Cortex of kidney (tissue), 1 donor: ENCODE measurements at places on chromosomes 12 and 14.

- no peak for DNase-seq
These were observed 68.0 kb downstream of the PKP2 start for GRCh38 chr12:32828552-32828951.

DNA sequence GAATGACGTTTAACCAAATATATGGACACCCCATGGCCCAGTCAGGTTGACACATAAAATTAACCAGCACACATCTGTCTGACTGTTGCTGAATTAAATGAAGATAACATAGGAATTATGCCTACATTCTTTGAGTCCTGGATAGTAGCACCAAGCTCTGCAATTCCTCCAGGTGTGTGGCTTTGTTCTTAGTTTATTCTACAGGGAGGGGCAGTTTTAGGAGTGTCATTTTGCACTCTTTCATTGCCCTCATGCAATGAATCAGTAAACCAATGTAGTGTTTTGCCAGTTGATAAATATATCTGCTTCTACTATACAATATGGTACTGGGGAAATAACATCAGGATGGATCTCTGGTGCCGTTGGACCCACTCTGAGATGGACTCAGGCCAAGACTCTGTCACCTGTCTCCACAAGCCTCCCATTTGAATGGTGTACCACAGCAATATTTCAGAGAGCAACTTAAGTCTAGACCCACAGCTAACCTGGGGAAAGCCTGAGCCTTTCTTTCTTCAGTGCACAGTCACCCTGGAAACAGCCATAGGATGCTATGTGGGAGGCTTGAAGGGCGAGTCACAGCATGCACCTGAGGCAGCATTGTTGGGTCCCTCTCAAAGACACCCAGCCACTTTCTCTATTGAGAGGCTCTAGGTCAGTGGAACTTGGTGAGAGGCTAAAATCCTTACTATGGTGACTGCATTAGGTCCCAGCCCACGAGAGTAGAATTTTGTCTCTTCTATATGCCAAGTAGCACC is 73.2 kb downstream of the ANO4 start:
- DNase-seq = no peak

DNA sequence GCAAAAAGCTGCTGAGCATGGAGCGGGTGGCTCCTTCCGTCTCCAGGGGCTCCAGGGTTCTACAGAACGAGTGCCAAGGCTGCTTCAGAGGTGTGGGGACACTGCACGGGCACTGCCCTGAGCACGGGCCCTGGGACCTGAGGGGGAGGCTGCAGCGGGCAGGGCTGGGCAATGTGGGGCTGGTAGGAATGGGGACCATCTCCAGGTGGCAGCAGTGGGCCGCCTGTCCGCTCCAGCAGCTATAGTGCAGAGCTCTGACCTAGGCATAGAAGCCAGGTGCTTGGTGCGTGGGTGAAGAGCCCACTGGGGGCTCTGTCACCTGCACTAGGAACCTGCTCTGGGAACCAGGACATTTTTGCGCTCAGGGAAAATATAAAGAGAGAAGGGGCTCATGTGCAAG is 22.3 kb downstream of the HDAC7 start:
- DNase-seq = no peak

- no peak for DNase-seq
These were observed 12.1 kb downstream of the BHLHE41 start for GRCh38 chr12:26112703-26113147.

GRCh38 chr12:89770391-89770790 is 61.8 kb upstream of the ATP2B1 start:
- DNase-seq = no peak

DNA sequence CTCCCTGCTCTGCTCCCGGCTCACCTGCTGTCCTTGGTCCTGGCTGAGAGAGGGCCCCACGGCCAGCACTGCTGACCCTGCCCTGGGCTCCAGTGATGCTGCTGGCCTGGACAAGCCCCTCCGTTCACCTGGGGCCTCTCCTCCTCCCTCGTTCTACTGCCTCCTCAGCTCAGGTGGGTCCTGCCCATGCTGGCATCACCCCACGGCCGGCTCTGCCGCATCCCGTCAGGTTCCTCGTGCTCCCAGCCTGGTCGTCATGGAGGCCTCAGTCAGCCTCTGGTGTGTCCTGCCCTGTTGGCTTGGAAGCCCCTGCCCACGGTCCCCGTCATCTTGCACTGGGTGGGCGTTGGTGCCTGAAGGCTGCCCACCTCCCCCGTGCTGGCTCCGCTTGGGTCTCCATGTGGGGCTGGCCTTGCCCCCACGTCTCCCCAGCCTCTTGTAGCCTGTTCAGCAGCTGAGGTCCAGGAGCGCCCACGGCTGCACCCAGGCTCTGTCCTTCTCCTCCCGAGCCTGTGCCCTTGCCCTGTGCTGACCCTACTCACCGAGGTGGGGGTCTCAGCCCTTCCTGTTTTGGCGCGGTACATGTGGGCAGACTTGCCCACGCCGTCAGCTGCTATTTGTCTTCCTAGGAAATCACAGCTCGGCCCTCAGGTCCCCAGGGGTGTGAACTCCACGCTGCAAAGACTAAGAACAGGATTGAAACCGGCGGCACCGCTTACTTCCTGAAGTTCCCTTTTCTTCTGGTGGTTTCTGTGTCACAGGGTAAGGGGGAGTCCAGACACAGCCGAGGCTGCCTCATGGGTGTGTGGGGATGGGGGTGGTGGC is 121.6 kb downstream of the TMEM121 start:
- no peak for DNase-seq

GRCh38 chr14:54683882-54684794 is 117.2 kb downstream of the SAMD4A start:
- no peak for DNase-seq

DNA sequence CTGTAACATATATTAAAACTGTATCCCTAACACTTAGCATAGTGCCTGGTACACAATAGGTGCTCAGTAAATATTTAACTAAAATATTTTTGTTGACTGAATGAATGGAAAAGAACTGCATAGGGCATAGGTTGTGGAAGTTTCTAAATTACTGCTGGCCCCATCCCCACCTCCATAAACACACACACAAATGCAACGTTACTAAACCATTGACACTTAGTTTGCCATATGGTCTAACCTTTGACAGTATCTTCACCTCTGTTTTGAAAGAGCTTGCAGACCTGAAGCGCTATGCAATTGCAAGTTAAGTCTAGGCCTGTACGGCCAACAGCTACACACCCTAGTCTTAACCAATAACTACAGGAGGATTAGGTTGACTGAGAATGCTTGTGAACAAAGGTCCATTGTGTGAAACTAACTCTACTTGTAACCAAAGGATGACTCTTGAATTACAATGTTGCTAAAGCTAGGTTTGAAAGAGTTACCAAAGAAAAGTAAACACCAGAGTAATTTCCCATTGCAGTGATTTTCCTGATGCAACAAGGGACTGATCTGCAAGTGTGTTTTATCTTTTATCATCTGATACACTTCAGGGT is 924 bp upstream of the MANSC1 start:
- DNase-seq = no peak

DNA sequence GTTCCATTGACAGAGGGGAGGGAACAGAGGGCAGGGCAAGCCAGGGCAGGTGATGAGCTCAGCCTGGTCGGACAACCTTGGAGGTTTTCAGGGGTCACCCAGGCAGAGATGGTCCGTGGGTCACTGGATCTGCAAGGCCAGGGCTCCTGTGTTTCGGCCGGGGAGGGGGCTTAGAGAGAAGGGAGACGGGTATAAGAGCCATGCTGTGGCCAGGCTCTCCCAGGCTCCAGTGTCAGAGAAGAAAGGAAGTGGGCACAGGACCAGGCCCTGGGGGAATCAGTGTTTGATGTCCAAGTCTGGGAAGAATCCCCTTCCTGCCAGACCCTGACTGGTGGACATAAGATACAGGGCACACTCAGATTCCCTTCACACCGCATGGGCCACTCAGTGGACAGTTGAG is 36.9 kb downstream of the DIO3 start:
- no peak for DNase-seq

- DNase-seq = no peak
These were observed 1.9 kb downstream of the PTPN21 start for GRCh38 chr14:88552876-88553275.

- no peak for DNase-seq
These were observed 11.9 kb downstream of the SLC25A29 start for GRCh38 chr14:100294213-100294962.

GRCh38 chr12:85274315-85274651 is 5.7 kb upstream of the ALX1 start:
- DNase-seq = no peak

DNA sequence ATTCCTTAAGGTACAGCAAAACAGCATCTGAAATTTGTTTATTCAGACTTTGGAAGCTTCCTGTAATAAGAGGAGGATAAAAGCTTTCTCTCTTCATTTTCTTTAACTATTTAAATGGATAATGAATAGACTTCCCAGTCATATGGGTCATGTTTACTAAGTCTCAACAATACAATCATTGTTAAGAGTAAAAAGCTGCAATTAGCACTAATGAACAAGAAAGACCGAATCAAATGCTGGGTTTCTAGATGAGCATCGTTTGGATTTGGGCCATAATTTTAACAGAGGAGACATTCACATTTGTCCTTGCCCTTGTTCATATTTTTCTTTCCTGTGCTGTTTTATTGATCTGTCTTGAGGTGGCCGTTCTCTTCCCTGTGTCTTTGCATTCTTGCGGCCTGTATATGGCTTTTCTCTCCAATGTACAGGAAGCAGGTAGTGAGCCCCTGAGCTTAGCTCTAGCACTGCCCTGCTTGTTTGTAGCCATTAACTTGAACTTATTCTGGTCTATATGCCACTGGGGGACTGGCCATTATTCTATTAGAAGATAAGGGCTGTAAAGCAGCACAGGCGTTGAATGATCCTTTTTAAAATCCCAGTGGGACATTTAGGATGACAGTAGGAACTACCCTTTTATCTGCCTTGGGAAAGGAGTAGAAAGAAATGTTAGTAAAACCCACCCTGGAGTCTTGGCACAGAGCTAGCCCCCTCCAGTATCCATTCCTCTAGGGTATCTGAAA is 34.6 kb downstream of the ABHD12B start:
- DNase-seq = no peak

DNA sequence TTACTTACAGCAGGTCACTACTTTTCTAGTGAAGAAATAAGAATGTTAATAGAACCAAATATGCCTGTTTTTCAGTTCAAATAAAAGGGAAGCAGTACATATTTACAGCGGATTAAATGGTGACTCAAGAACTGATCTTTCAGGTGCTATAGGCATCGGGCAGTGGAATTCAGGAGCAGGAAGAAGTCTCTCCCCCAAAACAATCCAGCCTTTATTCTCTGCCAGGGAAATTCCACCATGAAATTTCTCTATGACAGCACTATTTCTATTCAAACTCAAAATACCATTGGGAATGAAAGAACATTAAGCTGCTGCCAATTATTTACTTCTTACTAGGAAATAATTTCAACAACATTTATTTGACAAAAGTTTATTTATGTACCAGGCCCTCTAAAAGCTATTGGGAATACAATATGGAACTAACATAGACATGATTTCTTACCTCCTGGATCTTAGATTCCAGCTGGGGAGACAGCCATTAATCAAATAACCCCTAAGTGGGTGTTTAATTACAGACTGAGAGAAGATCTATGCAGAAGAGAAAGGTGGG is 60.3 kb upstream of the KRR1 start:
- DNase-seq = no peak

- no peak for DNase-seq
These were observed 221.2 kb upstream of the KITLG start for GRCh38 chr12:88801227-88802095.

- DNase-seq = no peak
These were observed 65.1 kb upstream of the TRHDE start for GRCh38 chr12:72207079-72207478.

GRCh38 chr12:39378341-39378740 is 64.6 kb downstream of the KIF21A start:
- no peak for DNase-seq

GRCh38 chr14:24273422-24273998 is 2.1 kb upstream of the RABGGTA start:
- DNase-seq = no peak

DNA sequence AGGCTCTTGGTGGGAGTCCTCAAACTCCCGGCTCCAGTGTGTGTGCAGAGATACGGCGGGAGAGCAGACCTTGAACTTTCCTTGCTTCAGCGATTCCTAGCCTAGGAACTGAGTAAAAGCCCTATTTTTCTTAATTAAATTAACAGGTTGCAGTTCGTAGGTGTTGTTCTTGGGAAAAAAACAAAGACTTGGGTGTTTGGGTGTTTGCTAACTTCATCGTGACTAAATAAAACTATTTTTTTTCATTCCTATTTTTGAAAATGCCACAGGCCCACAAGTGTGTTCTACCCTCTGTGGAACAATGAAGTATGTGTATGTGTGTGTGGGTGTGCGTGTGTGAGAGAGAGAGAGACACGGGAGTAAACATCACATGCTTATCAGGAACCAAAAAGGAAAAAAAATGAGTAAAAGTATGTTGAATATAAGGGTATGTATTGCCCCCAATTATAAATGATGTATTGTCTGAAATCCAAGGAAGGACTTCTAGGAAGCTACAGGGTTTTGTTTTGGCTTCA is 651 bp downstream of the TMEM117 start:
- no peak for DNase-seq

GRCh38 chr12:12912711-12913110 is 21.3 kb downstream of the GPRC5A start:
- no peak for DNase-seq

- DNase-seq = no peak
These were observed 13.9 kb downstream of the CSRP2 start for GRCh38 chr12:76864791-76865400.

DNA sequence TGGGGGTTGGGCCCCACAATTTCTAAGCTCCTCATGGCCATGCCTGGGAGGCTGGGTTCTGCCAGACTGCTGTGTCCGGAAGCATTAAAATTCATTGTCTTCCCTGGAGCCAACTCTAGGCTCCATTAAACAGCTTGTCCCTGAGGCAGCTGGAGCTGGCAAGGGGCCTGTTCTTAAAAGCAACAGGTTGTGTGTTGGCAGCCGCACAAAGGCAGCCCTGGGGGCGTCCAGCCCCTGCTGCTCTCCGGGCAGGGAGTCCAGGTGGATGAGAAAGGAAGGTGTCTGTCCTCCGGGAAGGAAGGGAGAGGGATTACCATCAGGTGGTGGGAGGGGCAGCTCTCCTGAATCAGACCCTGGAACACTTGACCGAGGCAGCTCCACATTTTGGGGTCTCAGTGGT is 98.9 kb downstream of the CHST11 start:
- no peak for DNase-seq

DNA sequence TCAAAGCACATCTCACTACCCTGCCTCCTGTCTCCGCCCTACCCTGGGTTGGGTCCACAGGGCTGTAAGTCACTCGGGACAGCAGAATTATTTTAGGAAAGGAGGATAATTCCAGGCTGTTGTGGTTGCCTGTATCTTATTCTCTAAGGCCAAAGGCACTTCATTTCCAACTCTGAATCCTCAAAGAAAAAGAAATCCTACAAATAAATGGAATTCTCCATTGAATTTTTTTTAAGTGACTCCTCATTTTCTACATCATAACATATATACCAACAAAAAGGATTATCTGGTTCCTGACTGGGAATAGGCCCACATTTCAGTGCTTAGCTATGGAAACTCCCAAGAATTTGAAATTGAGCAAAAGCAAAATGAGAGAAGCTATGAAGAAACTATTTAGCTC is 186.4 kb downstream of the ITPR2 start:
- no peak for DNase-seq
